MCF 10A (cell line): ENCODE measurements at places on chromosomes 16 and 17.
A peak's percentile ranks its signal among the peaks of the same experiment; 100 is the strongest.

DNA sequence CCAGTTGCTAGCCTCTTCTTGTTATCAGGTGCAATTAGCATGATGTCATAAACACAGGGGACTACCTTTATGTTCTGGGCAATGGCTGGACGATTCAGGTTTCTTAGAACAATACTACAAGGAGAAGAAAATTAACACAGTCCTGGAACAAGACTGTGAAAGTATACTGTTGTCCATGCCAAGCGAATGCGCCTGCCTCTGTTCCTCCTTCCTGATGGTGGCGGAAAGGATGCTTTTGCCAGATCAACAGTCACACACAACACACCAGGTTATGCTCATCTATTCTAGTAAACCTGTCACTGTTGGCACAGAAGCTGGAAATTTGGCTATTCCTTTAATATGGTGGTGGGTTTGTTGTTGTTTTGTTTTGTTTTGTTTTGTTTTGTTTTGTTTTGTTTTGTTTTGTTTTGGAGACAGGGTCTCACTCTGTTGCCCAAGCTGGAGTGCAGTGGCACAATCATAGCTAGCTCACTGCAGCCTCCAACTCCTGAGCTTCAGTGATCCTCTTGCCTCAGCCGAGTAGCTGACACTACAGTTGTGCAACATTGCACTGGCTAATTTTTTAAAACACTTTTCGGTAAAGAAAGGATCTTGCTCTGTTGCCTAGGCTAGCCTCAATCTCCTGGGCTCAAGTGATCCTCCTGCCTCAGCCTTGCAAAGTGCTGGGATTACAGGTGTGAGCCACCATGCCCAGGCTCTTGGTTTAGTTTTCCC, 3.1 kb upstream of the CD300LD start:
- DNase-seq, result no peak

GRCh38 chr17:81513753-81514488, 1.3 kb upstream of the ACTG1 start:
- DNase-seq, result peak; percentile 81

GRCh38 chr16:73921295-73921694, 375.3 kb upstream of the PSMD7 start:
- DNase-seq, result peak; percentile 41

- DNase-seq, result no peak
These were observed 3.1 kb downstream of the NUDT21 start for GRCh38 chr16:56448005-56448404.

DNA sequence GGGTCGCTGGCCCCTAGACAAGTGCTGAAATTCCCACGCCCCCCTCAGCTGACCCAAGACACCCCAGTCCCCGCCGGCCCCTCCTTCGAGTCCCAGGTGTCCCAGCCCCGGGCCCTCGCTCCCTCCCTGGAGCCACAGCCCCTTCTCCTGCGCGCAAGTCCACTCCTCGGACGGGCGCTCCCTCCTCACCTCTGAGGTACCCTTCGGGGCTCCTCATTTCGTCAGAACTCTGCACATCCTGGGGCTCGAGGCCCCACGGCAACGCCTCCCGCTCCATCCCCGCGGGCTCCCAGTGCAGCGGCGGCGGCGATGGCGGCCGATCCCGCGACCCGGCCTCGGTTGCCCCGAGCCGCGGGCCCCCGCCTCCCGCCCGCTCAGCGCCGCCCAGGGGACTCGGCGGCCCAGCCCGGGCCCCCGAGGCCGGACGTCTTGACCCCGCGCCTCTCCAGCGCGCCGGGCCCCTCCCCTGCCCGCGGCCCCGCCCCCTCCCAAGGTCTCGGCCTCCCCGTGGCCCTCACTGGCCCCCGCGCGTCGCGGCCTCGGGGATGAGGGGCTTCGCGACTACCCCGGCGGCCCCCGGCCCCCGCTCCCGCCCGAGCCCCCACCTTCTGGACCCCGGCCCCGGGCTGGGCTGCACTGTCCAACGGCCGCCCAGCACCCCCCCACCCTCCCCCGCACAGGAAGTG, at the start of gene ZNF768:
ZNF768 (minus strand) TSS at position 430 of the 686 bp plus-strand sequence; CDS start at position 277, 153 bp downstream.
- no peak for DNase-seq

GRCh38 chr16:85390511-85391174, 222.5 kb upstream of the GSE1 start:
- peak; percentile 94 for DNase-seq

DNA sequence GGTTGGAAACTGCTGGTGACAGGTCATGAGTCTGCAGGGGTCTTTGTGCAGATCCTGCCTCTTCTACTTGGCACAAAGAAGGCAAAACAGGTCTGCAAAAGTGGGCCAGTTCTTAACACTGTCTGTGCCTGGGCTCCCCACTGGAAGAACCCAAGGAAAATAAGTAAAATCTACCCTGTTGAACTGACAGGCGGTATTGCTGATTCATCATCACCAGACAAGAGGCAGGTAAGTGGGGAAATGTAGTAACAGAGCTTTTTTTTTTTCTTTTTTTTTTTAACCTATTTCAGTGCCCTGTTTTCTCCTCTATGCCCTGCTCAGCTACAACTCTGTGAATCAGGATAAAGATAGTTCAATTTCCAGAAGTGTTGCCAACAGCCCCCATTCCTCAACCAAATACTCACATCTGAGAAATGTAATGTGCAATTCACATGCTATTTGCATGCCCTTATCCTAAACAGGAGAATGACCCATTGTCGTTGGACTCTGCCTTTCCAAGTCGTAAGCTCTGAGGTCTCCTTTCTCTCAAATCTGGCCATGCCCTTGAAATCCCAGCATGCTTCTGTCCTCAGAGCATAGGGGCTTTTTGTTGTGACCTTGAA, 237.0 kb downstream of the SOX9 start:
- no peak for DNase-seq

GRCh38 chr16:49484936-49485335, 111.3 kb downstream of the C16orf78 start:
- DNase-seq, result no peak

GRCh38 chr16:12341966-12342365, 365.4 kb downstream of the SNX29 start:
- no peak for DNase-seq

- peak; percentile 65 for DNase-seq
These were observed 2.5 kb downstream of the P2RX1 start for GRCh38 chr17:3913531-3914311.

DNA sequence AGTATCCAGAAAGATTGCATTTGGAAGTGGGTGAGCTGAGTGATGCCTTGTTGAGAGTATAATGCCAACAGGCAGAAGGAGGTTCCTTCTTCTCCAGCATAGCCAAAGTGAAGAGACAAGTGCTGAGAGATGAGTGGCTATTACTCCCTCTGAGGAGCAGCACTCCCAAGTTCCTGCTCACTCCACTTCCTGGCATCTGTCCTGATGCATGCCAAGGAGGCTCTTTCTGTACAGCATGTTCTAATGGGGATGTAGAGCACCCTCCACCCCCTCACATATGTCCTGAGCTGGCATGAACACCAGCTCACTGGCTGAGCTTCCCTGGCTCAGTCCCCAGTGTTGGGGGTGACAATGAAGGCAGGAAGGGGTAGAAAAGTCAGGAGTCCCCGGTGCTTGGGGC, 44.2 kb upstream of the DNAH9 start:
- DNase-seq, result no peak

DNA sequence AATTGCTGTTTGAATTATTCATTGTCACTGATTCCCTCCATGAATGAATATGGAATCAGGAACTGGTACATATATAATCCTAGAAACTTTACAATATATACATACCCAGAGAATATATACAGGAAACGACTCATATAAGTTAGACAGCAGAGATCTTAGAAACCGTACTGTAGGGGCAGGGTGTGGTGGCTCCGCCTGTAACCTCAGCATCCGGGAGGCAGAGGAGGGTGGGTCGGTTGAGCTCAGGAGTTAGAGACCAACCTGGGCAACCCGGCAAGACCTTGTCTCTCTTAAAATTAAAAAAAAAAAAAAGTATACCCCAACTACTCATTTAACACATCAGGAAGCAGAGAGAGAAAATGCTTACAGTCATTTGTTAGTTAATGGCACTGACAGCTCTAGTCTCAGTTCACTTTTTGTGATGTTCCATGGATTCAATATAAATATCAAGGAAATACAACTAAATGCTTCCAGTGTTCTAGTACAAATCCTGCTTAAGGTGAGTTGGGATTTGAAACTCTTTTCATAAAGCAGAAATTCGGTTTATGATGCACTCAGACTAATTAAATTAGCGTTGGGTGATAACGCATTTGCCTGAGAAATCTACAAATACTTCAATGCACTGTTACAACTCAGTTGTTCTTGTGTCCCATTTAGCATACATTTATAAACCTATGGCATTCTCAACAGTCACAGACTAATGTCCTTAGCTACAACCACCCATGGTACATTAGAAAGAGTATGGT, 5.6 kb downstream of the GLG1 start:
- DNase-seq, result no peak

- DNase-seq, result no peak
These were observed 23.6 kb downstream of the ZNF469 start for GRCh38 chr16:88406096-88407041.

DNA sequence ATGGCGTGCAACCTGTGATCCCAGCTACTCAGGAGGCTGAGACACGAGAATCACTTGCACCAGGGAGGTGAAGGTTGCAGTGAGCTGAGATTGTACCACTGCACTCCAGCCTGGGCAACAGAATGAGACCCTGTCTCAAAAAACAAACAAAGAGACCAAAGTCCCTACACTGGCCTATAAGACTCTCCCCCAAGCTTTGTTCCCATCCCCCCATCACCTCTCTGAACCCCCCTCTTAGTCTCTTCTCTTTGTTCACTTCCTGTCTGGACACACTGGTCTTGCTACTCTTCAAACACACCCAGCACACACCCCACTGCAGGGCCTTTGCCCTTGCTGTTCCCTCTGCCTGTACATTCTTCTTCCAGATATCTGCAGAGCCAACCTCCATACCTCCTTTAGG, 7.8 kb upstream of the SCNN1B start:
- DNase-seq, result no peak

GRCh38 chr17:50331085-50331791, 14.7 kb upstream of the XYLT2 start:
- peak; percentile 89 for DNase-seq

DNA sequence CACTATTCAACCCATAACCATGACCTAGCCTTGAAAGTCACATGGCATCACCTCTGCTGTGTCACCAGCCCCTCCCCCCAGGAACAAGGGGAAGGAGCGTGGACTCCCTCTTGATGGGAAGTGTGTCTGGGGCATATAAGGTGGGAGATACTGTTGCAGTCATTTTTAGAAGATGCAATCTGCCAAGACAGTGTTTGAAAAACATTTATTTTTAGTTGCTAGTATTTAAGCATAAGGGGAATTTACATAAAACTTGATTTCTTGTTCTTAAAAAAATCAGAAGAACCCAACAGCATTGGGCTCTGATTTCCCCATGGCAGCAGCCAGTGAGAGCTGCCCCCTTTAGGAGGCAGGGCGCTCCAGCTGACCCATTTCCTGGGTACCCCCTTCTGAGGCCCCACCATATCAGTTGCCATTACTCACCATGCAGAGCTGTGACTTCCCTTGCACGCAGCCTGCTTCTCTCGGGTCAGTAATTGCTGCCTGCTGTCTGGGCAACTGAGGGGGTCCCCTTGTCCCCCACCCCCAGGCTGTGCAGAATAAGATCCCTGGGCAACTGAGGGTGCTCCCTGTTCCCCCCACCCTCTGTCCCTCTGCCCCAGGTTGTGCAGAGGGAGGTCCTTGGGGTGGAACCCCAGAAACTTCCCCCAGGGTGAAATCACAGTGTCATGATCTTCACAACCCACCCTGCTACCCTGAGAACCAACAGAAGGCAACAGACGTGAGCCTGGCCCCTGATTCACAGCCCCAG, 11.8 kb upstream of the CDC42EP4 start:
- DNase-seq, result no peak

GRCh38 chr16:27264151-27264550, 4.4 kb downstream of the NSMCE1 start:
- peak; percentile 88 for DNase-seq

DNA sequence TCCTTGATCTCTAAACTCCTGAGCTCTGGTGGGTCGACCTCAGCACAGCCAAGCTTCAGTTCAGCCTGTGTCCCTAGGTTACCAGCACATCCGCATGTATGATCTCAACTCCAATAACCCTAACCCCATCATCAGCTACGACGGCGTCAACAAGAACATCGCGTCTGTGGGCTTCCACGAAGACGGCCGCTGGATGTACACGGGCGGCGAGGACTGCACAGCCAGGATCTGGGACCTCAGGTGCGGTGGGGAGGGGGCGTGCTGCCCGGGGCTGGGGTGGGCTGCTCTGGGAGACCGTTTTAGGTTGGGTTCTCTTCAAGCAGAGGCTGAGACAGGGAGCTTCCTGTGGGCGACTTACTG, 1.1 kb downstream of the MLST8 start:
- no peak for DNase-seq

GRCh38 chr17:61007980-61008379, 330.3 kb downstream of the BCAS3 start:
- no peak for DNase-seq

- no peak for DNase-seq
These were observed 34.1 kb downstream of the TLE7 start for GRCh38 chr16:71407731-71408130.

DNA sequence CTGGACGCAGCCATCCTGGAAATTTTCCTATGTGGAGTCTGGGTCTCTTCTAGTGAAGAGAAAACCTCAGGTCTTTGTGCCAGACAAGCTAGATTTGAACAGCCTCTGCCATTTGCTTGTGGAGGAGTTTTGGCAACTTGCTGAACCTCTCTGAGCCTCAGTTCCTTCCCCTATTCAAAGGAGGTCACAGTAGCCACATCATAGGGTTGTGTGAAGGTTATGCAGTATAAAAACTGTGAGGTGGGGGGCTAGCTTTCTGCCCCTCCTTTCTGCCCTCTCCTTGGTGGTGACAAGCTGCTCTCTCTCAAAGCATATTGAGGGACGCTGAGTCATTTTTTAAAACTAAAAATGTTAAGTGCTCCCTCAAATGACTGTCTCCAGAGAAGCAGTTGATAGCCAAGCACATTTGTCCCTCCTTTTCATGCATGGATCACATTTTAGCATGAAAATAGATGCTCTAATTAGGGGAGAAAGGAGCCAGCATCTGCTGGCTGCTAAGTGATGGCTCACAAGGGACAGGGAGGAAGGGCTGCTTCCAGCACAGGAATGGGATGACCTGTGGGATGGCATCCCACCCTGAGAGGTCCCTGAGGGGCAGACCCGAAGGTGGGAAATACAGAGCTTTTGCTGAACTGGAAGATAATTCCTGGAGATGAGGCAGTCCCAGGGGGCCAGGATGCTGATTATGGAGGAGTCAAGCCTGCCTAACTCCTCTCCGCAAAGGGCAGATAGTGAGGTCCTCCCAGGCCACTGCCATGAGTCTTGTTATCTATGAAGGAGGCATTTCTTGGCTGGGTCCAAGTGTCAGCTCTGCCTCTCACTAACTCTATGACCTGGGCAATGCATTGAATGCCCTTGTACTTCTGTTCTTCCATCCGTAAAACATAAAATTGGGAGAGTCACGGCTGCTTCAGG, 218.8 kb downstream of the RAB11FIP4 start:
- DNase-seq, result no peak

GRCh38 chr16:82784573-82784968, 157.8 kb downstream of the CDH13 start:
- no peak for DNase-seq

- DNase-seq, result no peak
These were observed 423.5 kb downstream of the SHISA9 start for GRCh38 chr16:13324851-13325250.

- no peak for DNase-seq
These were observed 570.0 kb upstream of the CDH5 start for GRCh38 chr16:65796481-65796880.
